Cortex of kidney (tissue), 1 donor: ENCODE measurements at places on chromosomes 6 and 20.

- DNase-seq: no peak
Measured at GRCh38 chr6:64429926-64430325, 794.3 kb downstream of the PHF3 start.

DNA sequence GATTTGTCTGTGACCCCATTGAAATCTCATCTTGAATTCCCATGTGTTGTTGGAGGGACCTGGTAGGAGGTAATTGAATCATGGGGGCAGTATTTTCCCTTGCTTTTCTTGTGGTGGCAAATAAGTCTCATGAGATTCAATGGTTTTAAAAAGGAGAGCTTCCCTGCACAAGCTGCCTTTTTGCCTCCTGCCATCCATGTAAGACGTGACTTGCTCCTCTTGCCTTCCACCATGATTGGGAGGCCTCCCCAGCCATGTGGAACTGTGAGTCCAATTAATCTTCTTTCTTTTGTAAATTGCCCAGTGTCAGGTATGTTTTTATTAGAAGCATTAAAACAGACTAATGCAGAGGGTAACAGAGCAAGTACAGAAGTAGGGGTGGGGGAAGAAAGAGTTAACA lies 1097.0 kb upstream of the ADGRB3 start:
- no peak for DNase-seq

DNA sequence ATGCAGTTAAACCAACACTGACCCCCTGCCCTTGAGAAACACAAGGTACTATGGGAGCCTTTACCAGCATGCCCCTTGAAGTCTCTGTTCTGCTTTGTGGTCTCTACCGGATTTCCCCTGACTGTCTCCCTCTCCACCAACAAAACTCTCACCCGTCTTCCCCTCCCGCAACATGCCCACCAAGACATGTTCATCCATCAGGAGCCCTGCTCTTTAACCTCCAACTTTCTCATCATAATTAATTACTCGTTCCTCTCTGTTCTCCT lies 1.1 kb downstream of the ZNF165 start:
- DNase-seq: no peak

DNA sequence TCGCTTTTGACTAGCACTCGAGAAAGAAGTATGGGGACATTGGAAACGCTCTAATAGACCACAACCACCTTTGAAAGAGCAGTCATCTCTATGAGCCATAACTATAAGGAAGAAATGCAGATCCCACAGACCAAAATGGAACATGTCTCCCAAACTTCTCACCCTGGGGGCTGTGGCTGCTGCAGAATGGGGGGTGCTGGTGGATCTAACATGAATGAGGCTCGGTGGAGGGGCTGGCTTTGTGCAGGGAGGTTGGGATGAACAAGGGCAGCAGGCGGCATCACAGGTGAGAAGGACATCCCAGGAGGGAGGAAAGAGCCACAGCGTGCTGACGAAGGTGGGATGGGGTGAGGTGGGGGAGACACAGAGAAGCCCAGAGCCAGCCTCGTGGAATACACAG lies 10.5 kb upstream of the CCR6 start:
- no peak for DNase-seq

DNA sequence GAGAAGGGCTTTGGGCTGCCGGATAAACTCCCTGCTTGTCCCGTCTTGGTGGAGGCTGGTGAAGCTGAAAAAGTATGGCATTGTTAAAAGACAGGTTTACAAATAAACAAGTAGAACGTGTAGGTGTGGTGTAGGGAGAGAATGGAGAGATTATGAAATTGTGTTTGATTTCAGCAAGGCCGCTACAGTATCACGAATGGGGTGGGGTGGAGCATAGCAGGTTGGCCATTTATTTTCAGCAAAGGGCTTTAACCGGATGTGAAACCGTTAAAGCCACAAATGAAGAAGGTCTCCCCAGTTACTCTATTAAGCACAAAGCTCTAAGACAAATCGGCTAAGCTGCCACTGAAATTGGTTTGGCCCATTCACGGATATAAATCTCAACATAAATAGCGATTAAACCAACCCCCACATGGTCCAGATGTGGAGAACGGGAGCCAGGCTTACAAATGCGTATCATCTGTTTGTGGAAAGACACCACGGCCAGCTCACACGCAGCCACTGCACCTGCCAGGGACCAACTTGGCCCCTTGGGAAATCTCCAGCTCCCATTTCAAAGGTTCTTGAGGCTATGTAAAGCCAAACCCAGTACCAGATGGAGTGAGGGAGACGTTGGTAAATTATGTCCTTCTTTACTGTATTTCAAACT lies 94.0 kb downstream of the ZMYND8 start:
- no peak for DNase-seq

GRCh38 chr20:24937579-24937978 lies 11.5 kb upstream of the CST7 start:
- no peak for DNase-seq

DNA sequence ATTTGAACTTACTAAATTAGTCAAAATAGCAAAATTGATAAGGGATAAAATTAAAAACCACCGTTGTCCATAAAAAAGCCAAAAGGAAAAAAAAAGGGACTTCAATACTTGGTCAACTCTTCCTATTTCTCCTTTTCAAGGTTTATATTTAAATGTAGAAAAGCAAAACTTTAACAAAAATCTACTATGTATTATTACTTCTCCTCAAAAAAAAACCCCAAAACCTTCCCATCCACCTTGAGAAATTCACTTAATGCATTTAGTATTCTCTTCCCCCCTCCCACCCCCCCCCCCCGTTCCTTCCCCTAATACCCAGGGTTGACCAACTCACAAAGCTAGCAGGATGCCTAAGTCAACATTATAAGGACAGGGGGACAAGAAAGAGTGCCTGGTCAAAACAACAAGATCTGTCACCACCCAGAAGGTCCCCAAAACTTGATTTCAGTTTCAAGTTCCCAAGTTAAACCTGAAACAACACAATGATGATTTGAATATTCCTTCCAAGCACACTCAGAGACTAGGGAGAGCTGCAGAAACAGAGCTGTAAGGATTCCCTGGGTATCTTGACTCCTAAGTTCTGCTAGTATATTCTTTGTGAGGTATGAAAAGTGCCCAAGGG lies 14.6 kb downstream of the GMDS start:
- DNase-seq: no peak

DNA sequence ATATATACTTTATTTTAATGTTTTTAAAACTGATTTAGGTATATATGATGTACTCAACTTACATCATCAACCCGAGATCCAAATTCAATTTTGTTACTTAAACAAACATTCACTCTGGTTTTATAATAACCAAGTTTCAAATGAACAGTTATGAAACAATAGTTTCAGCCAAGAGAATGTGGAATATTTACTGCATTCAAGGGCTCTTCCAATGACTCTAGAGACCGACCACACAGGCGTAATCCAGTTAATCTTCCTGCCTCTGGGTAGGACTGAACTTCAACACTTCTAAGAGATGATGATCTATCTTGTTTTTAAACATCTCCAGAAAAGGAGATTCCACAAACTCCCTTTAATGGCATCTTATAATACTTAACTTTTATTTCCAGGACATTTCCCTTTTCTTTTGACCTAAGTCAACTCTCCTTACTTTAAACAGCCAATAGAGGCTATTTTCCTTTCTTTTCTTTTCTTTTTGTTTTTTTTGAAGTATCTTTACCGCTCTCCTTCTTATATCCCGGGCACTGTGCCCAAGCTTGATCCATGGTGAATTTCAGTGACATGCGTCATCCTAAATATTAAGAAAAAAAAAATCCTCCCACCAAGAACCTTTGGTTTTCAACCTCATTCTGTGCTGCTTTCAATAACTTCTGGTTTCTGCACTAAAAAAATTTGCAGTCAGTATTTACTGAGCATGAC lies 110.1 kb downstream of the KIF13A start:
- no peak for DNase-seq

DNA sequence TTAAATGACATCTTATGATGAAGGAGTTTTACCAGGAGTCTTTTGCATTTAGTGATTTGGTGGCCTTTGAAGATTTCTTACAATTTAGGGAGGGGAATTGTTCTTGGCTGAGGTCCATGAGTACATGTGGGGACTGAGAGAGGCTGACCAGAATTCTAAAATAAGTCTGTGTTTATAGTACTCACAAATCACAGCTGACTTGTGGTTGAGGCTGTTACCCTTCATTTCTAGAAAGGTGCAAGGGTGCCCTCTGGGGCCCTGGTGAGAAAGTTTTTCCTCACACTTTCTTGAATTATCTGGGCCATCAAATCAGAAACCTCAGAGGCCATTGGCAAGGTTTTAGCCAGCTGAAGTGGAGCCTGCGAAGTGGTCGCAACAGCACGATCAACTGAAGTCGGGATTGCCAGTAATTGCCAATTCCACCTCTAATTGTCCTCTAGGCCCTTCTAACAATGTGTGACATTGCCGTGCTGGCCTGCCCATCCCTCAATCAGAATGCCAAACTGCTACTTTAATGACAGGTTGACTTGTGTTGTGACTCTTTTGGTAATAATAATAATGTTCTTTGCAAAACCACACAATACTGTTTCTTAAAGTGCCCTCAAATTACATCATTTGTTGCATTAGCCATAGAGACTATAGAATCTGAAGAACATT lies 221.6 kb downstream of the OGFRL1 start:
- no peak for DNase-seq

DNA sequence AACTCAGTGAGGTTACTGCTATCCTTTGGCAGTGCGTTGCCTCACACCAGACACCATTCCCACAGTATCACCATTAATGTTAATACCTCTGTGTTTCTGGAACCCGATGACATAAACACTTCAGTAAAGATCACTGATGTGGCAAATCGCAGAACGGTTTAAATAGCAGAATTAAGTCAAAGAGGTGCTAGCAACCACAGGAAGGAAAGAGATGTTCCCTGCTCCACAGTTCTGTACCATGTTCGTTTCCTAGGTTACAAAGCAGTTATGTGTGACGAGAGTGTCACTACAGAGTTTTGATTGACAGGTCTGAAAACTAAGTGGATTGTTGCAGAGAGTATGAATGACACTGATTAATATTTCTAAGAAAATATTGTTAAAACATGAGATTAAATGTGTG lies 272.3 kb downstream of the KHDRBS2 start:
- DNase-seq: no peak

GRCh38 chr20:6663104-6663503 lies 104.4 kb upstream of the BMP2 start:
- DNase-seq: no peak

DNA sequence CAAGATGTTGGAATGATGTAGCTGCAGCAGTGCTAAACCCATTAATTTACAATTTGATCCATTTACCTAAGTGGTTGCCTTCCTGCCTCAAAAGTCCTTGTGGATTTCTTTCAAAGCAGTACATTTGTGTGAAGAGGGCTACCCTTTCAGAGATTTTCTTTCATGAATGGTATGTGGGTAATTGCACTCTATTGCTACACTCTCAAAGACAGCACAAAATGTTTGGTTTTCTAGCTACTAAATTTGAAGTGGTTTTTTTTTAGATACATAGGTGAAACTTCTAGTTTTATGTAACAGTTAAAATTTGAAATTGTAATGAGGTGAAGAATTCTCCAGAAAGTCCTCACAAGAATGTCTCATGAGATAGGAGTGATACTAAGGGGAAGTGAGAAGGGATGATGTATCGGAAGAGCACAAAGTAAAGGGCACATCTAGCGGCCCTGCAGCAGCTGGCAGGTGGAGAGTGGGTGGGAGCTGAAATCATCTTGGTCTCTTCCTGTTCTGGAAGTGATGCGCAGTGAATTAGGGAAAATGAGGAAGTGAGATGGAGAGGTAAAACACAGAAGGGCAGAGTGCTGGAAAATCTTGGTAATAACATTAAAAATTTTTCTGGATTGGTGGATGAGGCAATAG lies 236.8 kb upstream of the MAN1A1 start:
- DNase-seq: no peak

- DNase-seq: no peak
Measured at GRCh38 chr6:133958791-133959190, 5.8 kb downstream of the TBPL1 start.

GRCh38 chr20:61331543-61331942 lies 79.5 kb downstream of the CDH4 start:
- DNase-seq: no peak

GRCh38 chr6:36815962-36816735 lies 23.1 kb downstream of the CPNE5 start:
- no peak for DNase-seq
